ENCODE measurements at places on chromosomes 1 and 21.
A peak's percentile ranks its signal among the peaks of the same experiment; 100 is the strongest.

DNA sequence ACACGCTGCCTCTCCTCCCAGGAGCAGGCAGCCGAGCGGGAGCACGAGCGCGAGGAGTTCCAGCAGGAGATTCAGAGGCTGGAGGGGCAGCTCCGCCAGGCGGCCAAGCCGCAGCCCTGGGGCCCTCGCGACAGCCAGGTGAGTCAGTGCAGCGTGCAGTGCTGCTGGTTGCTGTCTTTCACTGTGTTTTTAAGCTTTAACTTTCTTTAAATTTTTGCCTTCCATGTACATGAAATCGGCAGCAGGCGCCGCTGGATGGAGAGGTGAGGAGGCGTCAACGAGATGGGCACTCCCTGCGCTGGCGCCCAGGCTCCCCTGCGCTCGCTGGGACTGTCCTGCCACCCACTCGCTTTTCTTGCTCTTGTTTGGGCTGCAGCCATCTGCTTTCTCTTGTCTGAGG lies 60.7 kb upstream of the DIP2A start:
- no peak for DNase-seq

DNA sequence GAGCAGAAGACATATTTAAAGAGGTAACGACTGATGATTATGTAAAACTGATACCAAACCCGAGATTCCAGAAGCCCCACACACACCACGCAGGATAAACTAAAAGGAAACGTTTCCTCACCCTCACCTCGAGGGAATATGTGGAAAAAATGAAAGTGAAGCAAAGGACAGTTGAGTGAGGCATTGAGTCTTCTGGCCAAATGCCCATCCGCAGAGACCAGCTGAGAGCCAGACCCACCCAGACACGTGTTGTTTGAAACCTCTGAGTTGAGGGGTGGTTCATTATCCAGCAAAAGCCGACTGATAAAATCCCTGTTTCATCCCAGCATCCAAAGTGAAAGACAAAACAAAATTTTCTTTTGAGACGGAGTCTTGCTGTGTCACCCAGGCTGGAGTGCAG lies 29.6 kb upstream of the PCBP3 start:
- DNase-seq = no peak

DNA sequence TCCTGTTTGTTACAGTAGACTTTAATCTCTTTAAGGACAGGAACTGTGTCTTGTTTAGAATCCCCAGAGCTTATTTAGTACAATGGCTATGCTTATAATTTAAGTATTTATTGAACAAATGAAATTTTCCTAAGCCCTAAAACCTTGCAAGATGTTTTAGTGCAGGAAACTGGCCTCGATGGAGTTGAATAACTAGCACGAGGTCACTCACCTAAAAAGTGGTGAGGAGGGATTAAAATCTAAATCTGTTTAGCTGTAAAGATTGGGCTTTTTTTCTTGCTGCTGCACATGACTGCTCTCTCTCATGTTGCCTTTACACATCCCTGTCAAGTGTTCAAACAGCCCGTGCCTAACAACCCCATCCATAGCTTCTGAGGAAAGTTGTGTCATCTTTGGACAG lies 10.2 kb downstream of the NFYC start:
- no peak for DNase-seq

DNA sequence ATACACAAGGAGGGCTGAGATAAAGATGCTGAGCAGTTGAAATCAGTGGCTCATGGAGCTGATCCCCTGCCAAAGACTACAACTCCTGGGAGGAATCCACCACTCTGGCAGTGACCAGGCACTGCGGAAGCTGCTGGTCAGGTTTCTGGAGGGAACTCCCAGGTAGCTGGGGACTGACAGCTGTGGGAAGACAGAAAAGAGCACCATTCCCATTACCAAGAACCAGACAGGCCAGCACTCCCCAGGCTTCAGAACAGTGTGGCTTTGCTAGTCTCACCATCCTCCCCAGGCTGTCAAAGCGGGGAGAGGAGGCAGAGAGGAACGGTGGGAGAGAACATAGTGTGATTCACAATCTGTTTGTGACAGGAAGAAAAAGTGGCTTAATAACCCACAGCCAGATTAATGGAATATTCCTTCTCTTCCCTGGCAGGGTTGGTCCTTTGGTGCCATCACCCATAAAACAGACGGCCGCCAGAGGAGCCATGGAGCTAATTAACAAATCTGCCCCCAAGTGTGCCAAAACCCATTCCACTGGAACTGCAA lies 92.1 kb downstream of the MAB21L3 start:
- DNase-seq = no peak

- DNase-seq = no peak
Measured at GRCh38 chr1:216461466-216461865, 38.2 kb upstream of the USH2A start.

DNA sequence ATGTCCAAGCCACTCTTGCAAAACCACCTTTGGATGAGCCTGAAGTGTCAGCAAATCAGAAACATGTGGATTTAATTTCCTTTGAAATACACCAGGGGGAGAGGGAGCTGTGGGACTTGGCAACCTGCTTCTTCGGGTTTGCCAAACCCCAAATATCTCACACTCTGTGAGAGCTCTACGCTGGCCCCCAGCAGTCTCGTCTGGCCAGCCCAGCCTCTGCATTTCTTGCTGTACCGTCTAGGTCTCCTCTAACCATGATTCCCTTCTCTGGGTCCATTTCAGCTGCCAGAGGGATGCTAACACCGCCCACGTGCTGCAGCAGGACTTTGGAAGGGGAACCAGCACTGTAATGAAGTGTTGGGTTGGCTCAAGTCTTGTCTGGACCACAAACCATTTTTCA lies 114.6 kb downstream of the MRPS6 start:
- no peak for DNase-seq

DNA sequence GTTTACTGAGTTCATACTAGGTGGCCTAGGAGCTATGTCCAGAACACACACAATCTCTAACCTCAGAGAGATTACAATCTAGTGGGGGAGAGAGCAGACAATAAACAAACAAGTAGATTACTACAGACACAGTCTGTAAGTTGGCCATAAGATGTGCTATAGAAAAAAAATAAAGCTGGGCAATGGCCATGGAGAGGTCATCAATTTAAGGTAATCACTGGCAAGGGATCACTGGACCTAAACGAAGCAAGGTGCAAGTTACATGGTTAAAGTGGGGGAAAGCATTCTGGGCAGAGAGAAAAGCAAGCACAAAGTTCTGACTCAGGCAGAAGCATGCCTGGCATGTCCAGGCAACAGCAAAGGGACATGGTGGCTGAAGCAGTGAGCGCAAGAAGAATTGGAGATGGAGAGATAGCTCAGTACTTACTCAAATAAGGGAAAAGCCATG lies 147.0 kb downstream of the RERE start:
- no peak for DNase-seq

DNA sequence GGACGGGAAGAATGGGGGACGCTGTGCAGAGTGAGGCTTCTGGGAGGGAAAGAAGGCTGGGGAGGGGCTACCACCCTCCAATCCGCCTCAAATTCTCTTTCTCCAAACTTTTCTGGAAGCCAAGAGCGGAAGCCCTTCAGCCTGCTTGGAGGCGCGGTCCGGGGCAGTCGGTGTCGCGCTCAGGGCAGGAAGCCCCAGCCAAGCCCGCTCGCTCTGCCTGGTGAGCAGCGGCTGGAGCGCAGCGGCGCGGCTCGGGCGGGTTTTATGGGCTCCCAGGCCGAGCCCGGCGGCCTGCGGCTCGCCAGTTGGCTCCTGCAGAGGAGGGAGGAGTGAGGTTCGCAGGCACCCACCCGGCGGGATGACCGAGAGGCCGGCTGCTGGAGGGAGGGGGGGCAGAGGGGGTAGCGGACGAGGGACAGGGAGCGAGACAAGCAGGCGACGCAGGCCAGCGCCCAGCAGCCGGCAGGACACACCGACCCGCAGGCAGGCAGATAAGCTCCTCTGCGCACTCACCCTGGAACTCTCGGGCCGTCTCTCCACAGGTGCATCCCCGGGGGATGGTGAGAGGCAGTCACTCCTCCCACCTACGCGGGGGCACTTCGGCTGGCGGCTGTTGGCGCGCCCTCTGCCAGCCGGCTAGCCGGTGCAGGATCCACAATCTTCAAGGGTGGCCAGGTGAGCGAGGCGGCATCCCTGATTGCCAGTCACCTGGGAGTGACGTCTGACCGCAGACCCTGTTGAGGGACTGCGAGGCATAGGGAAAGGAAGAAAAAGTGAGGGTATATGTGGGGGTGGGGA lies at the start of gene AVPR1B:
TSS of gene AVPR1B (minus strand) at position 238 of the 798 bp plus-strand sequence. CDS start 498 bp downstream, outside the sequence.
- DNase-seq = no peak

DNA sequence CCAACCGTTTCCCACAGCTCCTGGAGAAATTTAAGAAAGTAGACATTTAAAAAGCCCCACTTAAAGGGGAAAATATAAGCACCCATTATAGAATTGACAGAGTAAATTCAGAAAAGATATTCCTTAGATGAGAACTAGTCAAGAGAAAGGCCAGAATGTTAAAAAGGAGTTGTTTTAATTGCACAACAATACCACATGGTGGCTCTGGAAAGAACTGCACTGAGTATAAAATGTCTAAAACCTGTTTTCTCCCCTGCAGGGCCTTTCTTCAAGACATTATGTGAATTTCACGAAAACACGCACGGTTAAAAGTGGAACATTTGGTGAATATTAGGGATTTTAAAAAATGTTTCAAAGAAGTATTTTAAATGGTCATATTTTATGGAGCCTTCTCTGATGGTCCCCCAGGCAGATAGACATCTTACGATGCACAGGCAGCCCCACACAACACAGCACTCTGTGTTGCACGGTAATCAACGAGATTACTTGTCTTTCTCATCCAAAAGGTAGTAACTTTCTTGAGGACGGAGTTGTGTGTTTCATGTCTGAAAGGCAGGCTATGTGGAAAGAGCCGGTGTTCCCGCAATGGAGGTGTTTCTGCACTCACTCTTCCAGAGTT lies 101.9 kb downstream of the PRRX1 start:
- no peak for DNase-seq

- DNase-seq = no peak
Measured at GRCh38 chr1:2148691-2149090, 45.9 kb downstream of the FAAP20 start.

DNA sequence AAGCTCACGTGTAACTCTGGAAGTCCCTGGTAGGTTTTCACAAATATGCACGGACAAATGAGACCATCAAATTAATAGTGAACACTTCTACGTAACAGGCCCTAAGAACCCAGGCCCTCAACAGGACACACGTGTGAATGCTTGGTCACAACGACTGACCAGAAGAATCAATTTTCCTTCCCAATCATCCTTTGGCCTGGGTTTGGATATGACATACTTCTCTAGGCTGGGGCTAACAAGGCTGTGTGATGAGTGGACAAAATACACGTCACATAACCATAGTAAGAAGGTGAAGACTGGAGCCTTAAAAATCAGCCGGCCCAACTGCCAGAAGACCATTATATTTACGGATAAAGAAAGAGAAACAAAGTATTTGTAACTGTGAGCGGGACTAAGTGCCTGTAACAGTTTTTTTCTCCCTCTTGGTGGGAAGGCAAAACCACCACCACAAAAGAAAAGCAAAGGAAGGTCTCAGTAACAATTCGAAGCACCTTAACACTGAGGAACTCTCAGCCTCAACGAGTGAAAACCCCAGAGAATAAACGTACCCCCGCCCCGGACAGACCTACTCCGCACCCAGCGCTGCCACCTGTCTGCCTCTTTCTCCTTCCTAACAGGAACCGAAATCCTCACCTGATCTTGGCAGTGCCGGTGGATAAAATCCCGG lies 450 bp downstream of the SDE2 start:
- no peak for DNase-seq

DNA sequence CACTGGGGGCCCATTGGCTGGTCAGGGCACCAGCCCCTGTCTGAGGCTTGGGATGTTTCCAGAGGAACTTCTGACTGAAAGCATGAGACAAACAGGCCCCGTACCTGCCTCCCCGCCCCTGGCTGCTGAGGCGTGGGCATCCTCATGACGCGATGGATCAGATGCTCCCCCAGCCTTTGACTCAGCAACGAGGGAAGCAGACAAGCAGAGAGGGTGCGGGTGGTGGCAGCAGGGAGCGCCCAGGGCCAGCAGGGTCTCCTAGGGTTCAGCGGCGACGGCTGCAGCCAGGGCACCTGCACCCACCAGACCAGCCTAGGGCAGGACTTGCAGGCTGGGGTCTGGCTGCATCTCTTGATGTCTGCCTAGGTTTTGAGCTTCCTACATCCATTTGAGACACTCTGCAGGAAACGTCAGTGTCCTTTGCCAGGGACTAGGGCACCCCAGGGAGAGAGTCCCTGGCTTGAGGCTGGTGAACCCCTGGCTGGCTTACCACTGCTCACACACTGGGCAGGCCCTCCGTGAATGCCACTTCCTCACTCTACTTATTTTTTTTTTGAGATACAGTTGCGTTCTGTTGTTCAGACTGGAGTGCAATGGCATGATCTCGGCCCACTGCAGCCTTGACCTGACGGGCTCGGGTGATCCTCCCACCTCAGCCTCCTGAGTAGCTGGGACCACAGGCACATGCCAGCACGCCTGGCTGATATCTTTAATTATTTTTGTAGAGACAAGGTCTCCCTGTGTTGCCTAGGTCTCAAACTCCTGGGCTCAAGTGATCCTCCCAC lies 63.3 kb downstream of the DHRS3 start:
- no peak for DNase-seq

DNA sequence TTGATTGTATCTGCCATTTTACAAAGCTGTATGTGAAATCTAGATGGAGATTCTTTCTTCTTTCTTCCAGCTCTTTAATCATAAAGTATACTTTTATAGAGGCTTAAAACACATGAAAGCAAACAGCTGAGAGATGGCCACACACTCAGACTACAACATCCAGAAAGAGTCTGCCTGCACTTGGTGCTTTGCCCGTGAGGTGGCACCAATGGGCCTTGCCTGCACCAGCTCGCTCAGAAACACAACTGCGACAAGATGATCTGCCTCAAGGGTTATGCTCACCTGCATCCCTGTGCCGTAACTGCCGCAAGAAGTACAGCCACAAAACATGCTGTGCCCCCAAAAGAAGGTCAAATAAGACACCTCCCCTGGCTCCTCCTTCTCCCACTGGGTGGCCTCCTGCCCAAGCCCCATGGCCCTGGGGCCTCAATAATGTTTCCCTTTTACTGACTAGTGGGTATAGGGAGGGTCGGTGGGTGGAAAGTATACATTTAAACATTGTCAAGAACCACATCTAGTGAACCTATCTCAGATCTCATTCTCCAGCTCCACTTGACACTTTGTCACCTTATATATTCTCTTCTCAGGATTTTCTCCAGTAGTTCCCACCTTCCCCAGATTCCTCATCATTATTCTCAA lies 66.7 kb upstream of the ANGPTL3 start:
- DNase-seq = no peak

DNA sequence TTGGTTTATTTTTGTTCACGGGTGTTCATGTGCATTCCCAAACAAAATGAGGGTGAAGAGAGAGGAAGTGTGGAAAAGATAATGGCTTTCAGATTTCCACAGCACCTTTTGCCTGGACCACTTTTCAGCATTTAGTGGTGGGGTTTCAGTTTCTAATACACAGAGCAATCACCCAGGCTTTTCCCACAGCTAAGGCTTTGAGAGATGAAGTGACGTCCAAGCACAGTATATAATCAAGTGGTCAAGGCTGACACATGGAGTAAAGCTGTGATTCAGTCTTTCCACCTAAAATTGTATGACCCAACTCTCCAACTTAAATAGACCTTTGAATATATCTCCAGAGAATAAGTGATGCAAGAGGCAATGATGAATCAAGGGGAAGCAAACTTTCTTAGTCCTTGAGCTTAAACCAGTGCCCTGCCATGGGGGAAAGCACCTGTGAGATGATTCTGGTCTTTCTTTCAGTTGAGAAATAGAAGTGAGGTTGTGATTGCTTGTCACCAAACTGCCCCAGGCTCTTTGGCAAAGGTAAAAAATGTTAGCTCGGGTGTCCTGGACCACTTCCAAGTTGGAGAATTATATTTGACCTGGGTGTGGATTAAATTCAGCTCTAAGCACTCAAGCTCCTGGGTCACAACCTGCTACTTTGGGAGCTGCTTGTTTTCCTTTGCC lies 2.4 kb upstream of the PIK3R3 start:
- peak; percentile 78 for DNase-seq

Measured in NCI-H2081 treated with DMSO at 0.1 percent for 48 hours (cell line).